ENCODE measurements at places on chromosomes 6 and 20.

- no peak for DNase-seq
Measured at GRCh38 chr6:160899671-160900430, 91.7 kb upstream of the MAP3K4 start.

GRCh38 chr6:49937017-49937416 lies 26.9 kb downstream of the DEFB114 start:
- DNase-seq: no peak

GRCh38 chr6:161635975-161636374 lies 362.1 kb upstream of the AGPAT4 start:
- DNase-seq: no peak

DNA sequence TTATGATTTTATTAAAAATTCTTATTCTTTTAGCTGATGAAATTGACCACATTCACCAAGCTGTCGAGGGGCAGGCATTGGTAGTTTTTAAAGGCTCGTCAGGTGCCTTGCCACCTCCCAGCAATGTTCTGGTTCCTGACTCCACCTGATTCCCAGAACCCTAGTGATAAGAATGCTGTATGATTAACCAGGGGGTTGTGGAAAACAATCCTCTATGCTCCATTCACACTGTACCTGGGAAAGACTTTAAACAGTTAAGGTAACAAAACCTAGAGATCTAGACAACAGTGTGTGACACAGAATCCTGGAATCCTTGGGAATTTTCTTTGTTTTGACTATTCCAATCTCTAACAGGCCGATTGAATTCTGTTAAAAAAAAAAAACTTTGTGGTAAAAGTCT lies 165.7 kb upstream of the OLIG3 start:
- DNase-seq: no peak

DNA sequence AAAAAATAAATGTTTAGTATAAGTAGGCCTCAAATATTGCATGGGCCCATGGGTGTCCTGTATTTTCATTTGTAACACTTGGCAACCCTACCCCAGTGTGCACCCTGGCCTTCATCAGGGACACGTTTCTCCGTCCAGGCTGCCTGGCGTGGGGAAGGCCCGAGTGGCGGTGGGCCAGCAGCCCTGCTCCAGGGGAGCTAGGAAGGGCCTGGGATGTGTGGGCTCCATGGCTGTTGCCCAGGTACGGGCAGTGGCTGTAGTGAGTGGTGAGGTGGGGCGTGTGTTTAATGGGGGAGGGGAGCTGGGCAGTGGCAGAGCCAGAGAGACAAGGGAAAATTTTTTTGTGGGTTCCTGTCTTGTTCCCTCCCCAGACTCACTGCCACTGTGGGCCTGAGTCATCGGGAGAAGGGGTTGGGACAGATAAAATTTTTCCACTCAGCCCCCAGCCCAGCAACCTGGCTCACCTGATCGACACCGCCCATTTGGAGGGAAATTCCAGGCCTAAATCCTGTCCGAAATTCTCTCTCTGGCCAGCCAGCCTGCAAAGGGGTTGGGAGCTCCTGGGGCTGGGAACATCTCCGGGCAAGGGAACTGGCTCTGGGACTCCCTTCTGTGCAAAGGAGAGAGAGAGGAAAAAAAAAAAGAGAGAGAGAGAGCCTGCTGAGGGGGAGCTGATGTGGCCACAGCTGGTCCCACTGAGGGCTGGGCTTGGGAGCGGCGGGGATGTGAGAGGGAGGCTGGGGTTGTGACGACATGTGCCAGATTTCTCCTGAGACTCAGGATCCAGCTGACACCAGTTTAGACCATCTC lies 32.5 kb upstream of the VEGFA start:
- no peak for DNase-seq

GRCh38 chr6:124546601-124547000 lies 415.6 kb upstream of the RNF217 start:
- DNase-seq: no peak

DNA sequence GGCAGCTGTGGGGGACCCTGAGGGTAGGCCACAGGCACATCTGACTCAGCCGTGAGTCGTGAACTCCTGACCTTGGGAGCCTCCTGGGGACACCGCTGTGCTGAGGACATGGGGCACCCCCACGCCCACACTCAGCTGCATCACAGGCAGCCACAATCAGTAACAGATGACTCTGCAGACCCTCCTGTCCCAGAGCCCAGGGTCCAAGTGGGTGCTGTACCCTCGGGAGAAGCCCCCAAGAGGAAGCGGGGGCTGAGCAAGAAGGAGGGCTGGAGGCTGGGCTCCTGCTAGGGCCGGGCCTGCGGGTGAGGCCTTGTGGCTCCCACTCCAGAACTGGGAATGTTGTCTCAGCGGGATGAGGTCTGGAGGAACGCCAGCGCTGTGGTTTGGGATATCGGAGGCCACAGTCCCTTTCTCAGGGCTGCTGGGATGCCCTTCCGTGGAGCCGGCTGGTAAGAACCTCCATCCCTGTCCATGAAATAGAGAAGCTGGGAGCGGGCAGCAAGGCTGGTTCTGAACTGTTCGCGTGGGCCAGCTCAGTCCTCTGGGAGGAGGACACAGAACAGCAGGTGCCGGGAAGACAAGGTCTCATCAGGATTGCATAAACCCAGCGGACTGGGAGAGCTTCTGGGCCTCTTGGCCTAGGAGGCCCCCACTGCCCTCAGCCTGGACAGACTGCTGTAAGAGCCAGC lies 3.1 kb upstream of the LAMA5 start:
- DNase-seq: no peak
